ENCODE measurements at places on chromosomes 3 and 15. TPM values are rescaled to one million over a fixed set of nuclear protein-coding genes. Genes with fewer than 3 reads are reported as not detected.

GRCh38 chr3:160210799-160211221 lies 14.4 kb upstream of the C3orf80 start:
- DNase-seq = peak; percentile 31

DNA sequence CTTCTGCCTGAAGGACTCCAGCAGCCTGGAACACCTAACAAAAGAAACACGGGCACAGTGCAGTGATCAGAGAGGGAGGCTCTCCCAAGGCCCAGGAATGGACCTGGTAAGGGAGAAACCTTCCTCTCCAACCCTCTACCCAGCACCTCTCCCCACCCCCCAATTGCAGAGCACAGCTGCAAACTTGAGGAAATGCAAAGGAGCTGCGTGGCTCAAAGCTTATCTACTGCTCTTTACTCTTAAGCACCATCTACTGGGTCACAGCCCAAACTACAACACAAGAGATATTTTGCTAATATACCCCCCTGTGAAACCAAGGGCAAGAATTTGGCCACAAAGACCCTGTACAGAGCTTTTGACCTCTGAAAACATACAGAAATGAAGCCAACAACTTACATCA lies 328.3 kb downstream of the OXSM start:
- no peak for DNase-seq

- DNase-seq = no peak
Measured at GRCh38 chr3:33075995-33076394, 21.0 kb downstream of the GLB1 start.

DNA sequence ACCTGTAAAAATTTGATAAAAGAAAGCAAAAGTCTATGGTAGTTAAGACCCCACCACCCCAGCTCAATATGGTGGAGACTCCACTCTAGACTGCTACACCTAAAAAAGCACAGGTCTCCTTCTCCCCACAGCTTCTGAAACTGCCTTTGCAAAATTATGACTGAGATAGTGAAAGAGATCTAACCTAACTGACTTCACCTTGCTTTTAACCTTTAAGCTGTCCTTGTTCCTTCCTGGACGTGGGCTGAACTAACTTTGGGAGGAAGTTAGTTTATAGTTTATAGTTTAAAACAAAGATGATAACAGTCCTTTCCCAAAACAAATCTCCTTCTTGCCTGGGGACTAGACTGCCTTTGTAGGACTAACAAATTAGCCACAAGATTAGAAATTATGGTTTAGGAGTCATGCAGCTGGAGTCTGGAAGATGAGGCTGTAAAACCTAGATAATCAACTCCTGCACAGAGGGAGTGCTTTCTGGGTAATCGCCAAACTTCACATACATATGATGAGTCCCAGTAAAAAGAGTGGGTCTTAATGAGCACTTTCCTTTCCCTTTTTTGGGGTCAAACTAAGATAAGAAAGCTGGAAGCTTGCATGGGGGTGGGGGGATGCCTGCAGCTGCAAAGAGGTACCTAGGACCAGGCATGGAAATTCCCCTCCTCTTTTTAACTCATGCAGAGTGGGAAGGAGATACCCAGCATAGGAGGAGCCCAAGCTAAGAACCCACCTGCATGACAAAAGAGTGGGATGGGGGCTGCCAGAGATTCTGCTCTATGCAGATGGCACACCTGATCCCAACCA lies 17.5 kb downstream of the CCR8 start:
- peak; percentile 17 for DNase-seq

GRCh38 chr15:69855258-69856000 lies 242.3 kb downstream of the TLE3 start:
- DNase-seq = no peak

DNA sequence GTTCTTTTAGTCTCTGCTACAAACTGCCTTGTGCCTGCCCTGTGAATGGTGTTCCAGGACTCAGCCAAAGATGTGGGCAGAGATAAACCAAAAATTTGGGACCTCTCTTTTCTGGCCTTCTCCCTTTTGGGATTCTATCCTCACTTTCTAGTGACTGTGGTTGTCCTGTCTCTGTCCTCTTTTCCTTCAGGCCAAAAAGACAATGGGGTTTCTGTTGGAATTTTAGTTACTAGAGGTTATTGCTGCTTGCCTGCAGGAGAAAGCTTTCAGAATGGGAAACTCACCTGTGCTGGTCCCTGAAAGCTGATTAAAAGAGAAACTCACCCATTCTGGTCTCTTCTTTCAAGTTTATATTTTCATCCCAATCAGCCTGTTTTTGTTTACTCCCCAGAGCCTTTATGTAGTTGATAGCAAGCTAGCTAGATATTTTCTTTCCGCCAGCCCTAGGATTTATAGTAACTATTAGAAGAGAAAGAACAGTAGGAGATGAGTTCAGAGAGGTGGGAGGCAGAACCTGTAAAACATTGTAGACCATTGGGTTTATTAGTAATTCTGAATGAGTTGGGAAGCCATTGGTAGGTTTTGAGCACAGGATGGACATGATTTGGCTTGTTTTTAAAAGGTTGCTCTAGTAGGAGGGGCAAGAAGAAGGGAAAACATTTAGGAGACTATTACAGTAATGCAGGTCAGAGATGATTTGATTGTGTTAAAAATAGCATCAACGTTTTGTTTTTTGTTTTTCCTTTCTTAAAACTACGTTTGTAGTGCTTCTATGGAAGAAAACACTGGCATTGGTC lies 138.9 kb downstream of the TCF12 start:
- DNase-seq = no peak

GRCh38 chr3:159739969-159740368 lies 248.7 kb upstream of the IL12A start:
- DNase-seq = no peak

SERINC4 gene
- total RNA-seq = 0.22 TPM

DNA sequence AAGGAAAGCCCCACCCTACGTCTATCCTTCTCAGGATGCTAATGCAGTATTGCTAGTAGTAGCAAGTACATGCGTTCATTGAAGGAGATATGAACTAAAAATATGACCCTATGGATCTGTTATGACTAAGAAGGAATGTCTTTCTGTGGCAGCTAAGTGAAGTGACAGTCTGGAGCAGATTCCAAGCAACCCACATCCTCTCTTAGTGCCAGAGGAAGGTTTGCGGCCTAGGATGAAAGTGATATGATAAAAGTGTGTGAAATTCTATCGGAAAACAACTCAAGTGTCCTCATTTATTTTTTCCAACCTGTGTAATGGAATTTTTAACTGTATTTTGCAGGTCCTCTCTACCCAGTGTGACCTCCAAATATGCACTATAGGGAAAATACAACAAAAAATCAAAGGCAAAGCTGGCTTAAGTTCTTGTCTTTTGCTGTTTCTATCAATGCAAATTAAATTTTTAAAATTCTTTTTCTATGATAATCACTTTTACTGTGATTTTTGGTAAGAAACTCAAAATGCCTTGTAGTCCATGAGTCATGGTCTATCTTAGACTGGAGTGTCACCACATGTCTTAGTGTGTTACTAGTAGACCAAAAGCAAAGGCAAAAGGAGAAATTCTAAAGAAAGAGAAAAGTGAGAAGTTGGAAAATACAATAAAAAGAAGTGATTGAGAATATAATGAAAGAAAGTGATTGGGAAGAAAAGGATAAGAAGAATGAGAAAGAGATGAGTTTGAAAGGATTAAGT lies 161.2 kb upstream of the TMCO5A start:
- no peak for DNase-seq

GRCh38 chr3:183230826-183231225 lies 22.2 kb upstream of the B3GNT5 start:
- no peak for DNase-seq

- DNase-seq = no peak
Measured at GRCh38 chr3:129834580-129834979, 58.9 kb downstream of the TMCC1 start.

DNA sequence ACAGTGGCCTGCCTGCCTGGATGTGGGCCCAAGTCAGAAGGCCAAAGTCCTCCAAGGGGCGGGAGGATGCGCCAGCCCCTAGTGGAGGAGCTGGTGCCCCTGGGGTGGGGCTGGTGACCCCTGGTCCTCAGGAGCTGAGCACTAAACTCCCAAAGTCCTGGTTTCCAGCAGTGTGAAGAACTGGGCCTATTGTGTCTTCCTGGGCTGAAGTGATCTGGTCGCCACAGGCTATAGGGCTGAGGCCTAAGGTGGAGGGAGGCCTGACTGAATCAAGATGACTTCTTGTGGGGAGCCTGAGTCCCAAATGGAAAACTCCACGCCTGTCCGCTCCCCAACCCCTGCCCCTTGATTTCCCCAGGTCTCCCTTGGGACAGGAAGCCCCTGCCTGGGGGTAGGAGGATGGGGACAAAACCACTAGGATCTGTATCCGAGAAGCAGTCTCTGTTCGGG lies 753 bp upstream of the FES start:
- no peak for DNase-seq

GRCh38 chr3:18024715-18025114 lies 282.3 kb upstream of the TBC1D5 start:
- no peak for DNase-seq

PAK6 gene
- total RNA-seq = 0.47 TPM

DNA sequence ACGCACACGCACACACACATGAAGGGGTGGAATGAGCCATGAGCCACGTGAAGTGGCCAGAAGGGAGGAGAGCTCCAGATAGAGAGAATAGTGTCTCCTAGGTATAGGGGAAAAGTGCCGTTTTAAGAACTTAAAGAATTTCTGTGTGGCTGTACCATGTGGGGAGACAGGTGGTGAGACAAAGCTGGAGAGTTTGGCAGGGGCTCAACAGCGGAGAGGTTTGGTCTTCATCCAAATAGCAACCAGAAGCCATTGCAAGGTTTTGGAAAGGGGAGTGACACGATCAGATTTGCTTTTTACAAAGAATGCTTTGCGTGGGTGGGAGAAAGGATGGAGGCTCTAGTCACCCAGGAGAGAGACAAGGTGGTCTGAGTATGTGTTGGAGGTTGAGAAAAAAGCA lies 146.0 kb downstream of the IL20RB start:
- DNase-seq = no peak

CTDSPL gene
- 17.9 TPM for total RNA-seq

DNA sequence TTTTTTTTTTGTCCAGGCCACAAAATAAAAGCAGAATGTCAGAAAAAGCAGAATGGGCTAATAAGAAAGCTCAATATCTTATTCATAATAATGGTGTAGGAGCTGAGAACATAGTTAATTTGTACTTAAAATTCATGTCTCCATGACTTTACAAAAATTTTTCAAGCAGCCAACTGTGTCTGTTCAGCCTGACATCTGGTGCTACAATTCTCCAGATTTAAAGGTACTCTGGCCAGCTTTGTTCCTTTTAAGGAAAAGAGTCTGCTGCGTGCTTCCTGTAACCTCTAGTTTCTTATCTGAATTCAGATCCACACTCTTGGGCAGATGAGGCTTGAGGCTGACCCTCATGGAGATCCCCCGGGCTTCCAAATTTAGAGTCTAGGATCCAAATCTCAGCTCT lies 8.7 kb upstream of the RFX7 start:
- no peak for DNase-seq

- DNase-seq = no peak
Measured at GRCh38 chr3:81352867-81353266, 408.6 kb downstream of the GBE1 start.

SAXO2 gene
- total RNA-seq = 5.7 TPM

GORASP1 gene
- 81.2 TPM for total RNA-seq

C2CD4A gene
- total RNA-seq = not detected

GRCh38 chr3:114582929-114583328 lies 289.1 kb downstream of the TIGIT start:
- DNase-seq = no peak
